ENCODE measurements at places on chromosomes 16 and 17. TPM values are rescaled to one million over a fixed set of nuclear protein-coding genes. Genes with fewer than 3 reads are reported as not detected.

MYH8 gene
- not detected for total RNA-seq

NPB gene
- total RNA-seq = 4.7 TPM

BRIP1 gene
- 0.98 TPM for total RNA-seq

GDPD3 gene
- total RNA-seq = 6.9 TPM

IRF8 gene
- 7.6 TPM for total RNA-seq

TBC1D3E gene
- total RNA-seq = not detected

Data from vagina (tissue), 2 donors.